ENCODE measurements at places on chromosomes 12 and 14.

DNA sequence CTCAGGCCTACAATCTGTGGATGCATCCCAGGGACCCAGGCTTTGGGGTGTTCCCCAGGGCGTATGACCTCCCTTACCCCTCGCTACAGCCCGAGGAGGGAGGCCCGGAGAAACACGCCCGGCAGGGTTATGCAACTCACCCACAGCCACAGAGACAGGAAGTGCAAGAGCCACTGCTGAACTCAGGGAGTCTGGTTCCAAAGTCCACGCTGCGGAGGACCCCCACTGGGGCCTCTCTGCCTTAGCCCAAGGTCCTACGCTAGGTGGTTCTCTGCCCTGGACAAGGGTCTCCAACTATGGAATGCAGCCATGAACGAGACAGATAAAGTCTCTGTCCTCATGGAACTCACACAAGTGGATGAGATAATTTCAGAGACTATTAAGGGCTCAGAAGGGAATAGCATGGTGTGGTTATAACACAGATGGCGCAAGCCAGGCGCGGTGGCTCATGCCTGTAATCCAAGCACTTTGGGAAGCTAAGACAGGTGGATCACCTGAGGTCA, 11.3 kb downstream of the SCARB1 start:
- no peak for DNase-seq
- H3K27me3 ChIP-seq = no peaks in the 10 kb centered on the region
- no peak overlapping the region for H3K27ac ChIP-seq
- H3K36me3 ChIP-seq = no peaks in the 10 kb centered on the region
- H3K4me1 ChIP-seq = no peaks in the 10 kb centered on the region
- H3K4me3 ChIP-seq = no peak overlapping the region

DNA sequence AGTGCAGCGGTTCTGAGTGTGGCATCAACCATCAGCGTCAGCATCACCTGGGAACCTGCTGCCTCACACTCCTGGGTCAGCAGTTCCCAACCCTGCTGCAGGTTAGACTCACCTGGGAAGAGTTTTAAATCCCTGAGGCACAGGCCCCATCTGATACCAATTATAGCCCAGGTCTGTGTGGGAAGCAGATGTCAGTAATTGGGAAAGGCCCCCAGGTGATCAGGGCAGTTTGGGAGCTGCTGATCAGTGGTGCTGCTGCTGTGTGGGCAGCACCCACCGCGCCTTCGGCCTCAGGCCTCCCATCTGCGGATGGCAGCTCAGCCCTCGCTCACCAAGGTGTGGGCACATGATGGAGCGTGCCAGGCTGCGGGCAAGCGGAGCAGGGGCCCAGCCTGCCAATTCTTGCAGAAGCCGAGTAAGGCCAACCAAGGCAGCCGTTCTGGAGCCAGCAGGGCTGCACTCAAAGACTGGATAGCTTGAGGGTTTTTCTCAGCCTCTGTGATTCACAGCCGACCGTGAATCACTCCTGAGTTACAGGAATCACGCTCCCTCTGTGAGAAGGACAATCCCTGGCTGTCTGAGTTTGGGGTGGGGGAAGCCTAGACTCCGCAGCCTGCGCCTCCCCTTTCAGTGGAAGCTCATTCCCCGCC, 155.6 kb upstream of the SFSWAP start:
- no peak overlapping the region for H3K4me3 ChIP-seq
- no peaks in the 10 kb centered on the region for H3K4me1 ChIP-seq
- no peak overlapping the region for H3K27ac ChIP-seq

- no peak for DNase-seq
- no peak overlapping the region for H3K4me3 ChIP-seq
- no peaks in the 10 kb centered on the region for H3K36me3 ChIP-seq
- no peaks in the 10 kb centered on the region for H3K27me3 ChIP-seq
Observed at GRCh38 chr14:67951529-67952135, 132.1 kb downstream of the RAD51B start.

DNA sequence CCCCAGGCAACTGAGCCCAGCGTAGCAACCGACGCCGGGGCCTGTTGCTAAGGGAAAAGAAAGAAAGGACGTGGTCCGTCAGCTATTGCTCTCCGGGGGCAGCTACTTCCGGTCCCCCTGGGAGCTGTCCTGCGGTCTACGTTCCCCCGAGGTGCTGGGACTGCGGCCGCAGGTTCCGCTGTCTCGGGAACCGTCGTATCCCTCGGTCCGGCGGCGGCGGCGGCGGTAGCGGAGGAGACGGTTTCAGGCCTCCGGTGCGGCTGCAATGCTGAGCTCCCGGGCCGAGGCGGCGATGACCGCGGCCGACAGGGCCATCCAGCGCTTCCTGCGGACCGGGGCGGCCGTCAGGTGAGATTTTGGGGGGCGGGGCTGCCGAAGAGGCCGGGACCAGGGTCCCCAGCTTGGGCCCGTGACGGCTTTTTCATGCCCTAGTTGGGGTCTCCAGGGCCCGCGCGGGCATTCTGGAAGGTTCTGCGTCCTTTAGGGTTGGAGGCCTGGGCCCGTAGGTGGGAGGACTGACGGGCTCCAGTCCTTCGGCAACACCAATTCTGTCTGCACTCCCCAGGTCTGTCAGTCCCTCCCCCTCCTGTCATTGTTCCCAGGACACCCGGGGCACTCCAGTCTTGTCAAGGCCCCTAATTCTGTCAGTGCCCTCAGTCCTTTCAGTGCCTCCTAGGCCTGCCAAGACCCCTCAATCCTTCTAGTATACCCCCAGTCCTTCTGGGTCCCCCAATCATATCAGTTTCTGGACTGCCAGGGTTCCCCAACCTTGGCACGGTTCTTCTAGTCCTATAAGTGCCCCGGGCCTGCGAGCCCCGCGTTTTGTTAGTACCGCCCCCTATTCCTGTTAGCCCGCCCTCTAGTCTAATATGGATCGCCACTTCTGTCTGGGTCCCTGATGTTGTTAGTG, at the start of gene USP30:
Gene USP30, plus strand, starts transcription at position 163 of the 910 bp plus-strand sequence. Its CDS starts 103 bp downstream, at position 266.
- peak; percentile 81 for DNase-seq
- H3K4me1 ChIP-seq = peaks cover 16% of the 10 kb centered on the region
- H3K27me3 ChIP-seq = no peaks in the 10 kb centered on the region
- peak within 1 kb of the TSS; percentile 92 for H3K27ac ChIP-seq

DNA sequence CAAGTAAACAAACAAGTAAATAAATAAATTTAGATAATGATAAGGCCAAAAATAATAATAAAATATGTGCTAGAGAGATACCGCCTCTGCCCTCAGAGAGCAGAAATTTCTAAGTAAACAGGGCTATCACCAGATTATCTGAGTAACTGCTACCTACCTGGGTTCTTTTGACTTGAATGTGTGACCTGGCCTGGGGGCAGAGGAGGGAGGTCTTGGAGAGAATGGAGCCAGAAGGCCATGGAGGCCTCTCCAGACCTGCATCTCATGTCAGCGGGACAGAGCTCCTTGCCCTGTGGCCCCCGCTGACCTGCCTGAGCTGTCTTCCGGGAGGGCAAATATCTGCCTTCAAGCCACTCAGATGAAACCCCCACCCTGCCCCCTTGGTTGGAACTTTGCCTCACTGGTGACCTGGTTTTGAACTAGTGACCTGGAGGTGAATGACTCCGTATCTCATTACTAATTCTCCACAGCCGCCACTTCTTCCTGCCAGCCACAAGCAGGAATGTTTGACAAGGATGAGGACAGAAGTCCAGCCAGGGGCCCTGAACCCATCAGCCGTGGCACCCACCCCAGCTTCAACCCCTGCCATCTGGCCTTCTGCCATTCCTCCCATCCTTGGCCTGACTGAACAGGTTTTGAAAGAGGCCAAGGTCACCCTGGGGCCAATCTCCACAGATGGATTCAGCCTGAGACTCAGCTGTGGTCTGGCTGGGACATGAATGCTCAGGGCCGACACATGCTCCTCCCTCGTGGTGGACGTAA, 86.8 kb upstream of the PARP11 start:
- DNase-seq = no peak
- no peaks in the 10 kb centered on the region for H3K27me3 ChIP-seq
- H3K36me3 ChIP-seq = no peaks in the 10 kb centered on the region
- peaks cover 26% of the 10 kb centered on the region for H3K4me1 ChIP-seq

DNA sequence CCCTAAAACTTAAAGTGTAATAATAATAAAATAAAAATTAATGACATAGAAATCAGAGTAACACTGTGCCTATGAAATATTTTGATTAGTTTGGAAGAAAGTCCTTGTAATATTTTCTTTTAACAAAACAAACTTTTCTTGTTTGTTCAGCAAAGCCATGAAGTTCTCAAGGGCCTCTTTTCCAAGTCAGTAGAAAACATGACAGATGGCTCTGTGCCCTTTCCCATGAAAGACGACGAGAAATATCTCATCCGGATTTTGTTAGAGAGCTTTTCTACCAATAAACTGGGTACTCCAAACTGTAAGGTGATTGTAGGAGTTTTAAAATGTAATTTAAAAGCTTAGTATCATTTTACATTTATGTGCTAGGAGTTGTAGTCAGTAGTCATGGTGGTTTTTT, 54.5 kb upstream of the ASPG start:
- H3K4me1 ChIP-seq = no peaks in the 10 kb centered on the region
- peaks cover 16% of the 10 kb centered on the region for H3K27me3 ChIP-seq
- no peak overlapping the region for H3K27ac ChIP-seq
- H3K36me3 ChIP-seq = no peaks in the 10 kb centered on the region

DNA sequence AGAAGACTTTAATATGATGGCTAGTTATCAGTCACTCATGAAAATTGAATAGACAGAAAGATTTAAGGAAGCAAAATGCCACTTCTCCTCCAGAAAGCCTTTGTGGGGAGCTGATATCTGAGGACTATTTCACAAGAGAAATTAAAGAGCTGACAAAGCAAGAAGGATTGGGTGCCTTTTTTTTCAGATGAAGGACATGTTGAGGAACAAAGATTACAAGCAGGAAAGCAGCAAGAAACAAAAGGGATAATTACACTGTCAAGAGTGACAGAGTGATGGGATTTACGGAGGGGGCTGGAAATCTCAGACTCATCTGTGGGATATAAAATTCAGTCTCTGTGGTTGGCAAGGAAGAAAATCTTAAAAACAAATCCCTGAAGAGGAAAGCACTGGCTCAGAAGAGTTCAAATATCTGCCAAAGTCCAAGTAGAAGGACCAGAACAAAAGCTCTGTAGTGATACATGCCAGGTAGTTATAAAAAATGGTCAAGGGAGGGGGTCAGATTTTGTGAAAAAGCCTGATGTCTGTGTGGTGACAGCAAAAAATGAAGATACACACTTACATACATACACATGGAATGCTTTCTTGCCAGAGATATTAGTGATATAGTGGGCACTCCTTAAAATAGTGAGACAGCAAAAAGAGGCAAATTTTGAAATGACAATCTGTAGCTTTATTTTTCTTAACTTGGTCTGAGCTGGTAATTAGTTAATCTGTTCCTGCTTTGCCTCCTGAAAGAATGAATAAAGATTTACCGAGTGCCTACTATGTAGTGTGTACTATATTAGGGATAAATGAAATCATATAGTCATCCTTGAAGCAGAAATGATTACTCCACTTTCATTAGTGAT, 62.9 kb downstream of the EPS8 start:
- no peak overlapping the region for H3K4me3 ChIP-seq
- H3K27ac ChIP-seq = no peak overlapping the region
- no peaks in the 10 kb centered on the region for H3K4me1 ChIP-seq
- H3K36me3 ChIP-seq = no peaks in the 10 kb centered on the region
- no peak for DNase-seq

DNA sequence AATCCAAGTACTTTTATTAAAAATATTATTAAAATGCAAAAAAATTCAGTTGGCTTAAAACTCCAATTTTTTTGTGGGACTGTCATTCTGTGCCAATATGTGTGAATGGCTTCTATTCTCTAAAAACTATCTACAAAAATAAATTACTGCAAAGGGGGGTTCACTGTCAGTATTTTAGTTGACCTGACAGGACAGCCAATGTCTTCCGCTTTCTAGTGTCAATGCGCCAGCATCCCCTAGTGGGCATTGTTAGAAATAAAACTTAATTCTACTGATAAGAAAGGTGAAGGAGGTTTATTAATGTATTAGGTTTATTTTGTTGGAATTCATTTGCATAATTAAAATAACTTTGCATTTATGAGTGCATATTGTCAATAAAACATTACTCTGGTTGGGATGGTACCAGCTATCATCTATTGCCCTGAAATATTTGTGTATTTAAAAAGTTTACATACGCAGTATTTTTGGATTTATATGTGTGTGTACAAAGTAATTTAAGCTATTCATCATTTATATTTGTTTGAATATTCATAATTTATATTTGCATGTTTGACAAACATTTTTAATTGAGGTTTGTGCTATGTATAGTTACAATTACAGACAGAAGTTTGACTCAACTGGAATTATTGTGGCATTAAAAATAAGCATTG, 527.2 kb downstream of the FLRT2 start:
- DNase-seq = no peak
- no peaks in the 10 kb centered on the region for H3K27me3 ChIP-seq
- H3K27ac ChIP-seq = no peak overlapping the region
- H3K36me3 ChIP-seq = no peaks in the 10 kb centered on the region
- H3K4me3 ChIP-seq = no peak overlapping the region
- no peaks in the 10 kb centered on the region for H3K4me1 ChIP-seq

- no peak for DNase-seq
- H3K36me3 ChIP-seq = no peaks in the 10 kb centered on the region
- no peaks in the 10 kb centered on the region for H3K4me1 ChIP-seq
- H3K4me3 ChIP-seq = no peak overlapping the region
- peaks cover 18% of the 10 kb centered on the region for H3K27me3 ChIP-seq
- no peak overlapping the region for H3K27ac ChIP-seq
Observed at GRCh38 chr12:3020850-3021435, 56.2 kb upstream of the TSPAN9 start.

GRCh38 chr14:63478010-63478409, 65.2 kb downstream of the PPP2R5E start:
- H3K36me3 ChIP-seq = no peaks in the 10 kb centered on the region
- peak overlapping the region; percentile 57 for H3K27ac ChIP-seq
- DNase-seq = no peak
- peaks cover 11% of the 10 kb centered on the region for H3K4me1 ChIP-seq
- H3K27me3 ChIP-seq = no peaks in the 10 kb centered on the region

- H3K27ac ChIP-seq = no peak overlapping the region
- H3K36me3 ChIP-seq = no peaks in the 10 kb centered on the region
- H3K4me3 ChIP-seq = no peak overlapping the region
- H3K27me3 ChIP-seq = no peaks in the 10 kb centered on the region
Observed at GRCh38 chr12:30268041-30268440, 427.6 kb downstream of the IPO8 start.

GRCh38 chr14:77923131-77923936, 123.4 kb downstream of the ADCK1 start:
- no peak overlapping the region for H3K4me3 ChIP-seq
- no peak overlapping the region for H3K27ac ChIP-seq
- DNase-seq = no peak
- H3K36me3 ChIP-seq = no peaks in the 10 kb centered on the region

- H3K4me3 ChIP-seq = no peak overlapping the region
- no peak for DNase-seq
- H3K36me3 ChIP-seq = no peaks in the 10 kb centered on the region
- no peak overlapping the region for H3K27ac ChIP-seq
- no peaks in the 10 kb centered on the region for H3K27me3 ChIP-seq
Observed at GRCh38 chr12:3250576-3250975, 173.4 kb downstream of the TSPAN9 start.
